Tibial artery (tissue), 4 donors: ENCODE measurements at places on chromosomes 5 and 9.

GRCh38 chr9:93592008-93592642 is 15.7 kb downstream of the PHF2 start:
- peak; percentile 35 for DNase-seq

GRCh38 chr5:155052532-155052931 is 39.0 kb downstream of the KIF4B start:
- no peak for DNase-seq

DNA sequence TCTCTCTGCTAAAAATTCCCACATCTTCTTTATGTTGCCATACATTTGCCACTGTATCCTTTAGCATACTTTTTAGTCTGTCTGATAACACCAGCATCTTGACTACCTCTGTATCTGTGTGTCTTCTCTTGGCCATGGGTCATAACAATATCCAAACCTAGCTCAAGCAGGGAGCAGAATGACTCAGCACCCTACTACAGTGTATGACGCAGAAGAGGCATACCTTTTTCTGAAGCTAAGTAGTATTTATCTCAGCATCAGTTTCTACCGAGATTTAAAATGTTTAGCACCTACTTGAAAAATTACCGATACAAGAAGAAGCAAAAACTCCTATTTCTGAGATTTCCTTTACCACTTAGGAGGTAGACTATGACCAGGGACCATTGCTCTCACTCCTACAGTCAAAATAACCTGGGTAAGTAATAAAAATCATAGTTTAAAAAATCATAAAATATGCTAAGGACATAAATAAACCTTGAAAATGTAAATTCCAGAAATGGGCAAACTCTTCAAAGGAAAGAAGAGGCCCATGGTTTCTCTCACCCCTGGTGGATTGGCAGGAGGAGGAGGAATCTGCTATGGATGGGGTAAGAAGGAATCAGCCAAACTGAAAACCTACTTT is 286.5 kb downstream of the MAST4 start:
- DNase-seq: no peak

DNA sequence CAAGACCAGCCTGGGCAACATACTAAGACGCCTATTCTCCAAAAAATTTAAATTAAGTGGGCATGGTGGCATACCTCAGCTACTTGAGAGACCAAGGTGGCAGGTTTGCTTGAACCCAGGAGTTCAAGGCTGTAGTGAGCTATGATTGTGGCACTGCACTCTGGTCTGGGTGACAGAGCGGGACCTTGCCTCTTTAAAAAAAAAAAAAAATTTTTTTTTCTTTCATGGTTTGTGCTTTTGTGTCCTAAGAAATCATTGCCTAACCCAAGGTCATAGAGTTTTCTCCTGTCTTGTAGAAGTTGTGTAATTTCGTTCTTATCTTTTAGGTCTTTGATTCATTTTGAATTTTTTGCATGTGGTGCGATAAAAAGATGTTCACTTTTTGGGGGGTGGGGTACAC is 12.3 kb downstream of the GPBP1 start:
- DNase-seq: no peak

GRCh38 chr5:4255441-4255840 is 659.8 kb downstream of the IRX1 start:
- no peak for DNase-seq

DNA sequence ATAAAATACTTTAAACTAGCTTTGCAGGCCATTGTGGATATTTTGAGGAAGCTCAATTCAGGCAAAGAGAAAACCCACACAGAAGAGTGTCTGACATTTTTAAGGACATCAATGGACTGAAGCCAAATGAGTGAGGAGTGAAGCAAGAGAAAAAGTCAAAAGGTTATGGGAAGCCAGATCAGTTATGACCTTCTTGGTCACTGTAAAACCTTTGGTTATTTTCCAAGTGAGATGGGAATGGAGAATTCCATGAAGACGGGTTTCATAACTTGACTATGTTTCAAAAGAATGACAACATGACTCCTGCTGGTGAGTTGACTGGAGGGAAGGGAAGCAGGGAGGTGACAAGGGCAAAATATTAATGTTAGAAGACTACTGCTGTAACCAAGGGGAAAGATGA is 585.2 kb downstream of the EFNA5 start:
- no peak for DNase-seq

DNA sequence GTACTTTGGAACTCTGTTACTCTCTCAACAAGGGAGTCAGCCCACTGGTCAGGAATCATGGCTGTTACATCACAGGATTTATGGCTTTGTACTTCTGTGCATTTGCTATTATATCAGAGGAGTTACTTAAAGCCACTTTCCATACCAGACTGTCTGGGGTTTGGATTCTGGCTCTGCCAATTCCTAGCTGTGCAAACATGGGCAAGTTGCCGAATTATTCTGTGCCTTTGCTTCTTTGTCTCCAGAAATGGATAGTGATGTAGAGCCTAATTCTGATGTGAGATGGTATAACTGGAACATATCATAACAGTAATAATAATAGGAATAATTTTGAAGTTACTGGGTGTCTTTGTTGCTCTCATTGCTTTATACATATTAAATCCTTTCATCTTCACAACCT is 1047.3 kb upstream of the SEMA6A start:
- no peak for DNase-seq

DNA sequence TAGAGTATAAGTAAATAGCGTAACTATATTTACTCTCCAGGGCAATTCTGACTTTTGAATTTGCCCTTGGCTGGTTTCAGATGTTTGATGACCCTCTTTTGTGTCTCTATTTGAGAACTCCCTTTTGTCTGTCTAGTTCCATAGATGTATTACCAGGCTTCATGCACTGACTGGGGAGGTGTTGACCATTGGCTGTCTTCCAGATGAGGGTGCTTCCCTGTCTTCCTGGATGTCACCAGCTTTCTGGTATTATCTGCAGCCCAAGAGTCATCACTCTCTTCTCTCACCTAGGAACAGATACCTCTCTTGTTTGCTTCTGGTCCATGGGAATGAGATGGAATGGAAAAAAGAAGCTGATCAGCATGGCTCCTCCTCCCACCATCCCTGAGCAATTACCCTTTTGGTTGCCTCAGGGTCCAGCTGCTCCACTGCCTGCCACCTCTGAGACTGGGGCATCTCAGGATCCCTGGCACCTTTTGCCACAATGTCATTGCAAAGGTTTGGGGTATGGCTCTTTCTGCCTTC is 58.7 kb upstream of the TMED7 start:
- DNase-seq: no peak

DNA sequence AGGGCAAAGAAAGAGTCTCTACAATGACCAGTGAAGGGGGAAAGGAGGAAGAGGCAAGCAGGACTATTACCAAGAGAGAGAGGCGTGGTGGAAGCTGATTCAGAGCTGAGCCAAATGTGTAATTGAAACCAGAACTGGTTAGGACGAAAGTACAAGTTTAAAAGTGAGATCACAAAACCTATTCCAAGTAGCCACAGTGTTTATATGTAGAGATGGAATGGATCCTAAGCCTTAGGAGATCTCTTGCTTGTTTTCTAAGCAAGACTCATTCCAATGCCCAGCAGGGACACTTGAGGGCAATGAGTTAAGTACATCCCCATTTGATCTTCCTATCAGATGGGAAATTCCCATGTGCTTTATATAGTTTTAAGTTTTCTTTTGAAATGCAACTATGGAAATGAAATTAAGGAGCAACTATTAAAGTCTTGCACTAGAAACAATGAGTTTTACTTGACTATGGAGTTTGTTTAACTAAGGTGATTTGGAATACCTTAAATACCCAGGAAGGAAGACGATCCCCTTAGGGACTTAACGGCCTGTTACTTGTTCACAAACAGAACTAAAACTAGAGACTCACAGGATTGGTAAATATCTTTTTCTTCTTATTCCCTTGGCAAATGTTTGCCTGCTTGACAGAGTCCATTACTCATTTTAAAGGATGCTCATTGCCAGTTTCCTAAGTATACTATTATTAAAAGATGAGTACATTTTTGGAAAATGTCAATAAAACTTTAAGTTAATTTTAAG is 51.1 kb upstream of the SNX2 start:
- DNase-seq: peak; percentile 22

DNA sequence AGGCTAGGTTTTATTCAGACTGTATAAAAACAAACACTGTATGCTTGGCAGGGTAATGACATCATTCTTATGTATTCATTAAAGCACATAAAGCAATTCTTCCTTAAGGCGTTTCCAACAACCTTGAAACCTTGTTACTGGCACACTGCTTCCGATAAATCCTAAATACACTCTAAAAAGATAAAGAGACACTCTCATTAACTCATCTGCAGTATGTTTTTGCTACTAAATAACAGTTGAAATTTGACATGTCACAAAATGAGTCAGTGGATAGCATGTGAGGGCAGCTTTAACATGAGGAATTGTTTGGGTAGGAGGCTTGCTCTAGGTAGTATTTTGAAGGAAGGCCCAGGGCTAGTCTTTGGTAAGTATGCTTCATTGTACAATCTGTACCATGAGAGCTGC is 13.7 kb downstream of the YIPF5 start:
- DNase-seq: no peak

DNA sequence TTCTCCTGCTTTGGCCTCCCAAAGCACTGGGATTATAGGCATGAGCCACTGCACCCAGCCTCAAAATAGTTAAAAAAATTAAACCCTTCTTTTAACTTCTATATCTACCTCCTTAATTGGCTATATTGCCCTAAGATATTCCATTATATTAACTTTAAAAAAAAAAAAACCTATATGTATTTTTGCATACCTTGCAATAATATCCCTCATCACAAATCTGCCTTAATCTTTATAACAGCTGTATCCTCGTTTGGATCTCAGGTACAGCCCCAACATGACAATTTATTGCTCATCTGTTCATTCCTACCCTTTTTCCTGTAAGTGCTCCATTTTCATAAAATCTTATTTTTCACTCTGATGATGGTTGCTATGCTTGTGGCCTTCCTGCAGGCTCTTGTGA is 12.7 kb downstream of the GNPDA1 start:
- DNase-seq: no peak

DNA sequence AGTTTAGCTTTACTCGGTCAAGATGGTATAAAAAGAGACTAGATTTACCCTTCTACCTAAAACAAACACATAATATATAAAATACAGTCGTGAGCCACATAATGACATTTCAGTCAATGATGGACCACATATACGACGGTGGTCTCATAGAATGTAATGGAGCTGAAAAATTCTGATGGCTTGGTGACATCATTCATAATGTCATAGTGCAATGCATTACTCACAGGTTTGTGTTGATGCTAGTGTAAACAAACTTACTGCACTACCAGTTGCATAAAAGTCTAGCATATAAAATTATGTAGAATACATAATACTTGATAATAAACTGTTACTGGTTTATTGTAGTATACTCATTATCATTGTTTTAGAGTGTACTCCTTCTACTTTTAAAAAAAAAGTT is 115.9 kb upstream of the GDNF start:
- DNase-seq: no peak

DNA sequence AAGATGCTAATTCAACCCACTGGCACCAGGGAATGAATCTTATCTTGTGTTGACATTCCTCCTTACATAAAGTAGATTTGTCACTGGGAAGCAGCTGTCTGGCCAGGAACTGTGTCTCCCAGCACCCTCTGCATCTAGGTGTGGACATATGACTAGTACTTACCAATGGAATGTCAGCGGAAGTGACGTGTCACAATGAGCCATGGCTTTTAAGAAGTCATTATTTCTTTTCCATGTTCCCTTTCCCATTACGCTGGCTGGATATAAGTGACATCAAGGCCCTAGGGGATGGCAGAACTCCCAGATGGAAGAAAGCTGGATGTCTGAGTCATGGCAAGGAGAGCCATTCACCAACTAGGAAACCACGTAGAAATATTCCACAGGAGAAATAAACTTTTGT is 84.7 kb upstream of the MAST4 start:
- no peak for DNase-seq

DNA sequence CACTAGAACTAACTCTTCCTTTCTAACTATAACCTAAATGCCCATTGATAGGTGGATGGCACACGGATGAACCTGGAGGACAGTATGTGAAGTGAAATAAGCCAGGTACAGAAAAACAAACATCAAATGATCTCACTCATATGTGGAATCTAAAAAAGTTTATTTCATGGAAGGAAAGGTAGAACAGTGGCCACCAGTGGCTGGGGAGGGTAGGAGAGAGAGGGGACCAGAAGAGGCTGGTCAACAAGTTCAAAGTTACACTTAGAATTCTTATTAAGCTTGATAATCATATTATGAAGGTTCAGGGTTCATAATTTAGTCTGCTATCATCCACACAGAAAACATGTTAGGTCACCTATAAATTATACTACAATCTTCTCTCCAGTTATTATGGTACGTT is 107.6 kb upstream of the SLC12A2 start:
- no peak for DNase-seq
